ENCODE measurements at places on chromosomes 11 and 22.

GRCh38 chr11:24312464-24313238 lies 184.2 kb upstream of the LUZP2 start:
- DNase-seq = no peak

DNA sequence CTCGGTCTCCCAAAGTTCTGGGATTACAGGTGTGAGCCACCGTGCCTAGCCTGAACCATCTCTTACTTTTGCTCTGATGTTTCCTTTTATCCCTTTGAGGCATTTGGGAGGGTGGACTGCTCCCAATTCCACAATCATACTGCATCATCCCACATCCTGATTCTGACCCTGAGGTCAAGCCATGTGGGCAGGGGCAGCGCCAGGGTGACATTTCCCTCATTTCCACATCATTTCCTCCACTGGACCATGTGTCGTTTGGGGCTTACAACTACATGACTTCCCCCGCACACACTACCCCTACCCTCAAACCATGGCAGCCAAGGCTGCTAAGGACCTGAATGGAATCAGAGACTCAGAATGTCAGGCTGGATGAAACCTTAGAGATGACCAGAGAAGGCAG lies 26.4 kb upstream of the ZBTB16 start:
- DNase-seq = no peak

DNA sequence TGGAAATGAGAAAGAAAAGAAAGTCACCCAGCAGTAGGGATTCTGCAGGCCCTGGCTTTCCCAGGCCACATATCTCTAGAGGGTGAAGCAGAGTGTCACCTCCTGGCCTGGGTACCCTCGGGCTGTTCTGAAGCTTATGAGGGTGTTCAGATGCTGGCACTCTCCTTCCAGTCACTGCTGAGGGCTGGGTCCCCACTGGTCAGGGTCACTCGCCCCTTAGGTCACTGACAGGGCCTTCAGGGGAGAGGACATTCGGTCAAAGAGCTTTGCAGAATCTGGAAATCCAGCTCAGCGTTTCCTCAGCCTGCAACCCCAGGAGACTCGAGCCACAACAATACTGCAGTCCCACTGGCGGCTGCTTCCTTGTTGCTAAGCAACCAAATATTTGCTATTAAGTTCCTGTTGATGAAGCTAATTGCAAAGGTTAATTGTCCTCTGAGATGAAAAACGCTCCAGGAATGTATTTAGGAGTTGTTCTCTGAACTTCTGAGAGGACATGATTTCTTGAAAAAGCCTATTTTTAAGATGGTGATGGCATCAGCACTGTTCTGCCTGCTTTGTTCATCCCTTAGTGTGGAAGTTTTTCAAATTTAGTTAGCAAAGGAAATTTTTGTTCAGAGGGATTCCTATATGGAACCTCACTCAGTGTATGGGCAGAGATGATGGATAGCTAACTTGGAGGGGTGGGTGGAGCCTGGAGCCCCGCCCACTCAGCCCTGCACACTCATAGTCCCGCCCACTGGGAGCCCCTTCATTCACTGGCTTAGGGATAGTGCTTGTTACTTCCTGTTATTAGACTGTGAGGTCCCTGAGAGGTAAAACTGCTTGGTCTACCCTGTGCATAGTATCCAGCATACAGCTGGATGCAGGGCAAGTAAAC lies 109.2 kb downstream of the CSNK2A3 start:
- DNase-seq = no peak

- peak; percentile 7 for DNase-seq
These were observed 57.6 kb downstream of the TNRC6B start for GRCh38 chr22:40235308-40235707.

DNA sequence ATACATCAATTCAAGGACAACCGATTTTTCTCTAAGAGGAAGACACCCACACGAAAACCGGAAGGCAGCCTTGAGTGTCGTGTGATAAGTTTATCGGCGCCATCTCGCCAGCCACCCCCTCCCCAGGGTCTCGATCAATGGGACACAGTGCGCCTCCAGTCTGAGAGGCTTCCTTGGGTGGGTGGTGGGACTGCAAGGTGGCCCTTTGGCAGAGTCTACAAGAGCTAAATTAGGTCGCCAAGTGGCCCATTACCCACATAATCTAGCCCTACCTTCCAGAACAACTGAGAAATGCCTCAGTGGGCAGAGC lies 64.0 kb downstream of the CD6 start:
- DNase-seq = no peak

All from NCI-H1092 (cell line).